ENCODE measurements at places on chromosomes 7 and 10.

GRCh38 chr7:4873071-4873944 is 10.2 kb downstream of the RADIL start:
- DNase-seq = no peak

- DNase-seq = peak; percentile 14
Measured at GRCh38 chr7:105210721-105211205, 178.0 kb downstream of the SRPK2 start.

DNA sequence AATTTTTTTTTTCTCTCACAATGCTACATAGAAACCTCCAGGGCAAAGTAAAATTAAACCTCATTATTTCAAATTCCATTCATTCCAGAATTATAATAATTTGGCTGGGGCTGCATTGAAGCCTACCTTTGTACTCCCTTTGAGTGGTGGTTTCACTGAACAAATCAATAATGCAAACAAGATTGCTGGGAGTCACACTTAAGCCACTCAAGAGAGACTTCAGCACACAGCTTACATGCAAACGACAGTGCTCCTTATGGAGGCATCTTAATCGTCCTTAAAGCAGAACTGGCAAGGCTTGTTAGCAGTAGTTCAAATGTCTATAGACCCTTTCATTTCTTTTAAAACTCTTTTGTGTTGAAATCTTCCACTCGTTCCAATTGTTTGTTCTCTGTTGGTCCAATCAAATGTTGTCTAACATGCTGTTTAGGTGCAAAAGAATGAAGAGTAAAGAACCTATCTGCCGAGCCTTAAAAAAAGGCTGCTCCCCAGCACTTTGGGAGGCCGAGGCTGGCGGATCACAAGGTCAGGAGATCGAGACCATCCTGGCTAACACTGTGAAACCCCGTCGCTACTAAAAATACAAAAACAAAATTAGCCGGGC is 294.9 kb downstream of the FGFR2 start:
- DNase-seq = no peak

DNA sequence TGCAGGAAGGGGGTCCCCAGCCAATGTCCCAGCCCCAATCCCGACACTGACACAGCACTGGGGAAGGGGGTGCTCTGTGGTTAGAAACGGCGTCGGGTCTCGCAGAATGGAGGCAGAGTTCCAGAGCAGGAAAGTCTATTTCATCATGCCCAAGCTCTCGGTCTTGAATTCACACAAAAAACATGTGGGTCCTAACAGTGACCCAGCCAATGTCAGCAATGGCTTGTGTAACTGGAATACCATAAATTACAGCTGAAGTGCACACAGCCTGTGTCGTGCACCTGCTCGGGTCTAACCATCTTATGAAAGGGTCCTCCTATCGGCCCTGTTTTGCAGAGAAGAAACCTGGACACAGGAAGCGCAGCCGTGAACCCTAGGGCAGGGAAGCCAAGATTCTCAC is 324.1 kb downstream of the ADARB2 start:
- DNase-seq = no peak

- DNase-seq = no peak
Measured at GRCh38 chr10:108392286-108392685, 1227.8 kb upstream of the SORCS1 start.

DNA sequence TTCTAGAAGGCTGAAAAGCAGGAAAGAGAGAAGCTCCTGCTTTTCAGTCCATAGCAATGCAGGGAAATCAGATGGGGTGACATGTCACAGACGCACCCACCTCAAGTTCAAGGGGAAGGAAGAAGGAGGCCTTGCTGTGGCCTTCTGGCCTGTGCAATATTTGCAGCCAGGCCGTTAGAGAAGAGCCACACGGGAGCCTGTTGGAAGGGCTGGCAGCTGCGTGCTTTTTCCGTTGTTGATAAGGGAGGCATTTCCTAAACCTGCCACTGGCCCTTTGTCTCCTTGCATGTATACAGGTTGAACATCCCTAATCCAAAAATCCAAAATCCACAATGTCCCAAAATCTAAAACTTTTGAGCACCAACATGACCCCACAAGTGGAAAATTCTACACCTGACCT is 492.5 kb upstream of the ZMIZ1 start:
- DNase-seq = no peak

GRCh38 chr7:144785521-144785920 is 50.3 kb downstream of the TPK1 start:
- DNase-seq = no peak

GRCh38 chr10:33370434-33370930 is 36.0 kb upstream of the NRP1 start:
- no peak for DNase-seq

- no peak for DNase-seq
Measured at GRCh38 chr10:131024259-131025131, 287.0 kb downstream of the TCERG1L start.

GRCh38 chr7:80584778-80585177 is 53.7 kb upstream of the CD36 start:
- DNase-seq = no peak

- DNase-seq = no peak
Measured at GRCh38 chr10:77253147-77253545, 384.5 kb downstream of the KCNMA1 start.

DNA sequence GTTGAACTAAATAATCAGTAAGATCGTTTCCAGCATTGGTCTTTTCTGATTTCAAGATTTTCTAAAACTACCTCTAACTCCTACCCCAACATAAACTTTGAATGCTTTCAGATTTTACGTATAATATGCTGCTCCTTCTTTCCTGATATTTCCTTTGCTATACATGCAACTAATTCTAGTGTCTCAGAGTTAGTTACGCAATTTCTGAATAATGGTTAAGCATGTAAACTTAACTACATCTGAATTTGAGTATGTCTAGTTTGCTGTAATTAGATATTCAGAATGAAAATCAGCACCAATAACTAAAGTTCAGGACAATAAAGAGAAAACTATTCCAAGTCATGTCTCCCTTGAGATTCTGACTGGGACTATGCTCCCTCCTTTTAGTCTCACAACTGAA is 71.0 kb downstream of the SEMA3C start:
- DNase-seq = no peak

DNA sequence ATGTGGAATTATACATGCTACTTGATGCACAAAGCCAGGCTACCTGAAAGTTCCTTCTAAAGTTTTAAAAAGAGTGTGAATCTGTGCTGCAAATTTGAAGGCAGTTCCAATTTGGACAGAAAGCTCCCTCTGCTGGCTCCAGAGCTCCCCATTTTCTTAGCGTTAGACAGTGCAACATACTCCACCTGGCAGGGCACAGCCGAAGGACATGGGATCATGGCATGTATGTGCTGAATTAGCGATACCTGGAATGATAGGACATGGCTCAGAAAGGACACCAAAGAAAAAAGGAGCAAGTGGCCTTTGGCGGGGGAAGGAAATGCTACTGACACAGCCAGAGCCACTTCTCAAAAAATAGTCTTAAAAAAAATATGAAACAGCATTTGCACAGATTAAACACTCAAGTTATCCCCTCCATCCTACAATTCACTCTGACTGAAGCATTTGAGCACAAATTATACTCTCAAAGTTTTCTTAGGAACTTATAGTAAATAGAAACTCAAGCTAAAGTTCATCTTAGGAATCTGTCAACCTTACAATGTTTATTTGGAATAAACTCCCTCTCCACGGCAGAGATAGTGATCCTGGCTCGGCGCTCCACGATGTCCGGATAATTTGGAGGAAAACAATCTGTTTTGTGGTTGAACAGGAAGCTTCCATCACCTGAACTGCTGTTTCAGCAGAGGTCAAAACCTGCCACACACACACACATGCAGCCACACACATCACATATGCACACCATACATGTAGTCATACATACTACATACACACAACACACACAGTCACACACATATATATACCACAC is 80.0 kb downstream of the C7orf25 start:
- DNase-seq = no peak

GRCh38 chr7:90692396-90692795 is 96.3 kb downstream of the CDK14 start:
- no peak for DNase-seq

DNA sequence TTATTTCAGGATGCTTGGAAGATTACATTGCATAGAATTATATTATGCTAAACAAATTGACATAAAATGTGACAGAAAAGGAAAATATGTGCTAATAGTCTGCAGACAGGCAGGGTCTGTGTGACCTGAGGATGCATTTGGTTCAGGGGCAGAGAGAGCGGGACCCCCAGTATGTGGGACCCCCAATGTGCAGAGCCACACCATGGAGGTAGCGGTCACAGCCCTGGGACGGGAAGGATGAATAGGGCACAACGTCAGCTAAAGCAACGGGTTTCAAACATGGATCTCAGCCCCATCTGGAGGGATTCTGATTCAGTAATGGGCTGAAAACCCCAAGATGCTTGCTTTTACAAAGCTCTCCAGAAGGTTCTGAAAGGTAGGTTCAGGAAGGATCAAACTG is 251.8 kb upstream of the ADARB2 start:
- DNase-seq = no peak

- DNase-seq = no peak
Measured at GRCh38 chr10:70267161-70267933, 16.5 kb downstream of the NPFFR1 start.

- no peak for DNase-seq
Measured at GRCh38 chr7:47540387-47541350, 41.2 kb downstream of the TNS3 start.

- no peak for DNase-seq
Measured at GRCh38 chr10:17430647-17431355, 23.6 kb downstream of the ST8SIA6 start.

- no peak for DNase-seq
Measured at GRCh38 chr7:100118388-100119071, 628 bp downstream of the TAF6 start.

- DNase-seq = no peak
Measured at GRCh38 chr10:79313911-79314439, 33.3 kb upstream of the PPIF start.

DNA sequence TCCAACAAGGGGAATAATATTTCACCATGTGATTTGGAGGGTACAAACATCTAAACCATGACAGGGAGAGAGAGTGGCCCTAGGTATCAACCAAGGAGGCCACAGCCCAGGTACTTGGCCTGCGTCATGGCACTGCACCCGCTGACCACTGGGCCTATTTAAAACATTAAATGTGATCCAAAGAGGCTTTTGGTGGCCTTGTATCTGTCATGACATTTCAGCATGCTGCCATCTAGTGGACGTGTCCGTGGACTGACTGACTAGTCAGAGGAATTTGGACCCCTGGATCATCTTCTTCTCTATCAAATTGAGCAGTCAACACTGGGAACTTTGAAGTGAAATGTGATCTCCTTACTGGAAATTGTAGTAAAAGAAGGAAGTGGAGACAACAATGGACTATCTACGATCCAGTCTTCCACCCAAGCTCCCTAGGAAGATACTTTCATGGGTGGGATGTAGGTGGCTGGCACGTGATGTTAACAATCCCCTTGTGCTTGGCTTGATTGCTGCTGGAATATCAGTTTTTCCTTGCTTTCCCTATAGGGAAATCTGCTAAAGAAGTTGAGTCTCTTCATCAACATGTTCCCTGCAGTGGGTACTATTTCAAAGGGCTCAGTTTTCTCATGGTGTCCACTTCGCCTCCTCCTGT is 24.6 kb upstream of the ITGA8 start:
- peak; percentile 27 for DNase-seq

GRCh38 chr7:27201580-27202017 is 1.7 kb upstream of the HOXA13 start:
- no peak for DNase-seq

DNA sequence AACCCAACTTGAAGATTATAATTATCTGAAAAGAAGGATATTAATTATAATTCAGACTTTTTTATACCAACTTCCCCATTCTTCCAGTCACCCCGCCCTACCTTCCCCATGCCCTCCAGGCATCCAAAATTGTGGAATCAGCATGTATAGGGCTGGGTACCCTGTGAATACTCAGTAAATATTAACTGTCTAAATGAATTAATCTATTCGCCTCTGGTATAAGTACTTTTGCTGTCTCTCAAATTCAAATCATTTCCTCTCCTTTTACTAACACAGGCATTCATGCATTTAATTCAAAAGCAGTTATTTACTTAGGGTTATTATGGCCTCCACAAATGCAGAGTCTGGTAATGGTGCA is 26.5 kb upstream of the GOT1 start:
- no peak for DNase-seq

DNA sequence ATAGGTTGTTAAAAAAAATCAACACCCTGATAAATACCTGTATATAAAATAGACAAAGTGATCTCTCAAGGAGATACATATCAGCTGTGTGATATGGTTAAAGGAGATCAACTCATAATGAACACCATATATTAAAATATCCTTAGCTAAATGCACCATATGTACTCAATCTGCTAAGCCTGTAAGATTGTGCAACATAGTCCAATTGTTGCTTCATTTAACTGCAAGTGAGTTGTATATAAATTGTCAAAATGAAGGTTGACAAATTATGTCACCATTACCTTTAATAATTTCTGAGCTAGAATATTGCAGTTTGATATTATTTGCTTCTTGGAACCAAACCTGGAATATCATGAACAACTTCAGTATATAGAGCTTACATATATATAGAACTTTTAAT is 283.7 kb downstream of the MALRD1 start:
- DNase-seq = no peak

GRCh38 chr10:13651969-13652720 is 65.4 kb downstream of the PRPF18 start:
- no peak for DNase-seq

- no peak for DNase-seq
Measured at GRCh38 chr7:46512891-46513413, 591.9 kb upstream of the IGFBP3 start.

GRCh38 chr7:6436385-6436685 is 11.4 kb downstream of the DAGLB start:
- no peak for DNase-seq

DNA sequence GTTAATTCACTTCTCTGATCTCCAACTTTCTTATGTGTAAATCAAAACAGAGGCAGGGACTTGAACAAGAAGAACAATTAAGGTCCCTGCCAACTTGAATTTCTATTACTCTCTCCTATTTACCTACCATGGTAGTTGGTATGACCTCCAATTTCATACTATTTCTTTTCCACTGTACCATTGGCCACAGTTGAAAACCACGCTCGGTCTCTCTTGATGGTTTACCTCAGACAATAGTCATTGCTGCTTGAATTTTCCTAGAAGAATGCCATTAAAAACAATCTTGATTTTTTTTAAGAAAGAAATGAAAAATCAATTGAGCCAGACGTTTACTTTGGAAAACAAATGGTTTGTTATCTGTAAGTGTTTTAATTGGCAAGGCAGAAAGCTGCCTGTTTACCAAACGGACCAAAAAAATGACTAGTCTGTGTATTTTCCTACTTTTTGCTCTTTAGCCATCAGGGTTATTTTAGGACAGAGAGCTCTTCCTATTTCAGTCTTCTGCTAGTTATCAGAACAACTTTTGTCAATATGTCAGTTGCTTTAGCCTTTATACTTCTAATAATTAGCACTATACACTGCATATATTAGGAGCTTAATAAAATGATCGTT is 157.5 kb upstream of the PLXDC2 start:
- DNase-seq = no peak

DNA sequence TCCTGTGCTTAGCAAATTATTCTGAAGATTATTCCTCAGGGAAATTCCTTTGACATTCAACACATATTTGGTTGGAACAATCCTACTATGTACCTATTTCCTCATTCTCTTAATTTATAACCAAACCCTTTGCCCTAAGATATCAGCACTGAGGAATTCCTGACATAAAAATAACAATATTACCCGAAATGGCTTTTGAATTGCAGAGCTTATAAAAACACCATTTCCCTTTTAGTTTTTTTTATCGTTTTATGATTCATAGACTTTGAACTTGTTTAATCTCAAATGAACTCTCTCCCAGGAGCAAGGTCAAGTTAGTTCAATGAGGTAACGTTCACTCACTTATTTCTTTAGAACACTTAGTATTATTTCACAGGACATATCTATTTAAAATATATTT is 7.7 kb upstream of the ABCB1 start:
- no peak for DNase-seq
